ENCODE measurements at places on chromosomes 2 and 18. TPM values are rescaled to one million over a fixed set of nuclear protein-coding genes. Genes with fewer than 3 reads are reported as not detected.
A peak's percentile ranks its signal among the peaks of the same experiment; 100 is the strongest.

NETO1 gene
- total RNA-seq, result not detected

GRCh38 chr18:49812286-49813068, 856 bp downstream of the ACAA2 start:
- peak overlapping the region; percentile 99 for H3K27ac ChIP-seq
- peaks cover 14% of the 10 kb centered on the region for H3K36me3 ChIP-seq
- H3K4me1 ChIP-seq, result peaks cover 32% of the 10 kb centered on the region
- DNase-seq, result no peak

C2orf68 gene
- 21.3 TPM for total RNA-seq

DNA sequence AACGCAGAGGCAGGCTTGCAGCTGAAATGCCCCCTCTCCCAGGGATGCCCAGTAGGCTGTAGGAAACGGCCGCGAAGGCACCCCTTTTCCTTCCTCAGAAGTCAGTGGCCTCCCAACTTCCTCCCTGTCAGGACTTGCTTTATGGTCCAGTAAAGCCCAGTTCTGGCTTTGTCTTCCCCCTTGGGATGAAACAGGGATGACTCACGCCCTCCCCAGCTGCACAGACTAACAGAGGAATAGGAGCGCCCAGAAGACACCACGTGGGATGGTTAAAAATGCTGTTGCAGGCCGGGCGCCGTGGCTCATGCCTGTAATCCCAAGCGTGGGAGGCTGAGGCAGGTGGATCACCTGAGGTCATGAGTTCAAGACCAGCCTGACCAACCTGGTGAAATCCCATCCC, 6.9 kb downstream of the CREG2 start:
- no peak for DNase-seq
- H3K4me3 ChIP-seq, result no peak overlapping the region
- no peak overlapping the region for H3K27ac ChIP-seq
- no peaks in the 10 kb centered on the region for H3K4me1 ChIP-seq
- H3K36me3 ChIP-seq, result no peaks in the 10 kb centered on the region
- H3K27me3 ChIP-seq, result peaks cover 25% of the 10 kb centered on the region

DNA sequence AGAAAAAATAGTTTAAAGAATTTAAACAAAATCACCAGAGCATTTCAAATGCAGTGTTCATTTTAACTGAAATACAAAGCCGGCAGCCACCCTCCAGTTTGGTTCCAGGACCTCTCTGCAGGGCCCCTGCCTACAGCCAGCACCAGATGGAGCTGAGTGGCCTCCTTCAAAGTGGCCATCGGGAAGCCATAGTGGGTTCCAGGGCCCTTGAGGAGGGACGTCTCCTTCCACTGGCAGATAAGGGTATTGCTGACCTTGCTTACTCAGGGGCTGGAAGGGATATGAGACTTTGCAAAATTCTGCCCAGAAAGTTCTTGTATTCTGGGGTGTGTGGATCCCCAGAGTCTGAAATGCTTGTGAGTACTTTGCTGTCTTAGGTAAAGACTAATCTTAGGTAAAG, 205.2 kb upstream of the APCDD1 start:
- H3K4me1 ChIP-seq, result peaks cover 7% of the 10 kb centered on the region
- H3K4me3 ChIP-seq, result no peak overlapping the region
- no peaks in the 10 kb centered on the region for H3K36me3 ChIP-seq

DNA sequence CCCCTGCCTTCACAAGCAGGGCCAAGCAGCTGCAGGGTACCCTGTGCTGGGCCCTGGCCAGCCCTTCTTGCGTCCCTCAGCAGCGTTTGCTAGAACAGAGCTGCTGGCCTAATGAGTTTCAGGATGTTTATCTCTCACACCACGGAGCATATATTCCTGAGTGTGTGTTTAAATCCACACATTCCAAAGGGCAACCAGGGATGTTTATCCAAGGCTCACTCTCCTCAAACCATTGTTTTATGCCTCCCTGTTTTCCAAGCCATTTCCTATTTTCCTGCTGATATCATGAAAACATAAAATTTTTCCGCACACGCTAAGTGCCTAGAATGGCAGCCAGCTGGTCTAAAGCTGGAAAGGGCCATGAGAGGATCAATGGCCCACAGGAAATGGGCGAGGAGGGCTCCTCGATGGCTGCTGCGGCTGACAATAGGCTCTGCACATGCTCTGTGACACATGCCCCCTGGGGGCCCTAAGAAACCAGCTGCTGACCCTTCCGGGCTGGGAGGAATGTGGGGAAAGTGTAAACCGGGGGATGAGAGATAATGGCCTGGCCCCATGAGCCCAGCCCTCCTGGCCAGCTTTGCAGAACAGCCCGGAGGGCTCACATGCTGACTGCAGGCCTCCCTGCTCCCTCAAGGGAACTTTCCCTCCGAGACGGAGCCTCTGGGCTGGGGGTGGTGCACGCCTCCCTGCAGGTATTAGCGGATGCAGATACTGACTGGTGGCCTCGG, 194.0 kb downstream of the NDUFA10 start:
- peaks cover 11% of the 10 kb centered on the region for H3K27me3 ChIP-seq
- H3K4me3 ChIP-seq, result no peak overlapping the region
- no peaks in the 10 kb centered on the region for H3K36me3 ChIP-seq
- no peak for DNase-seq
- H3K27ac ChIP-seq, result no peak overlapping the region
- H3K4me1 ChIP-seq, result no peaks in the 10 kb centered on the region

GRCh38 chr2:226220511-226220910, 579.1 kb downstream of the IRS1 start:
- no peak overlapping the region for H3K27ac ChIP-seq
- H3K27me3 ChIP-seq, result no peaks in the 10 kb centered on the region
- H3K4me1 ChIP-seq, result peaks cover 4% of the 10 kb centered on the region
- no peak for DNase-seq

CHRND gene
- not detected for total RNA-seq
